ENCODE measurements at places on chromosomes 2 and 18.
A peak's percentile ranks its signal among the peaks of the same experiment; 100 is the strongest.

- no peak for DNase-seq
These were observed 29.4 kb downstream of the MAP4K3 start for GRCh38 chr2:39407516-39408296.

DNA sequence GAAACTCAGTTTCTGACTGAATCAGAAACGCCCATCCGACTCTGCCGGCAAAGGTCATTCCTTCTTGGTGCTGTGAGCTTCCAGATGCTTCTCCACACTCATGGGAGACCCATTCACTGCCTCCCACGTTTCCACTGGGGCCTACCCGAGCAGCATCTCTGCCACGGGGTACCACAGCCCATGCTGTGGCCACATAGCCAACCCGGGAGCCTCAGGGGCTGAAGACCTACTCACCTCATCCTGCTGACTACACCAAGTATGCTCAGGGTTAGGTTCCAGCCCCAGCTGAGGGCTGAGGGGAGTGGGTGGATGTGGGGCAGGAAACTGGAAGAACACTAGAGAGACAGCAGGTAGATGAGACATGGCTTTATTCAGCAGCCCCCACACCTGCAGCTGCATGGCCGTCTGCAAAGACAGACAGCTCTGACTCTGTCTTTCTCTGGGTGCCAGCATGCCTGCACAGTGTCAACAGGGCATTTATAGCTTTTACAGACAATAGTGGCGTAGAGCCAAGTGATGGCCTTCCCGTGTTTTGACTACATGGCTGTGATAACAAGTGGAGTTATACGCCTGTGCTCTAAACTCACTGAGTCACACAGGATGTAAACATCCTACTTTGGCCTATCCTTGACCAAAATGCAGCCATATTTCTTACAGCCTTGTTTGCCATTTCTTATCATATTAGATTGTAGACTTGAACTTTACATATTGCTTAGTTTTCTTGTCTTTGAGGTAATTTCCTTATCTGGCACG lies 16.5 kb upstream of the KLHL23 start:
- DNase-seq = no peak

DNA sequence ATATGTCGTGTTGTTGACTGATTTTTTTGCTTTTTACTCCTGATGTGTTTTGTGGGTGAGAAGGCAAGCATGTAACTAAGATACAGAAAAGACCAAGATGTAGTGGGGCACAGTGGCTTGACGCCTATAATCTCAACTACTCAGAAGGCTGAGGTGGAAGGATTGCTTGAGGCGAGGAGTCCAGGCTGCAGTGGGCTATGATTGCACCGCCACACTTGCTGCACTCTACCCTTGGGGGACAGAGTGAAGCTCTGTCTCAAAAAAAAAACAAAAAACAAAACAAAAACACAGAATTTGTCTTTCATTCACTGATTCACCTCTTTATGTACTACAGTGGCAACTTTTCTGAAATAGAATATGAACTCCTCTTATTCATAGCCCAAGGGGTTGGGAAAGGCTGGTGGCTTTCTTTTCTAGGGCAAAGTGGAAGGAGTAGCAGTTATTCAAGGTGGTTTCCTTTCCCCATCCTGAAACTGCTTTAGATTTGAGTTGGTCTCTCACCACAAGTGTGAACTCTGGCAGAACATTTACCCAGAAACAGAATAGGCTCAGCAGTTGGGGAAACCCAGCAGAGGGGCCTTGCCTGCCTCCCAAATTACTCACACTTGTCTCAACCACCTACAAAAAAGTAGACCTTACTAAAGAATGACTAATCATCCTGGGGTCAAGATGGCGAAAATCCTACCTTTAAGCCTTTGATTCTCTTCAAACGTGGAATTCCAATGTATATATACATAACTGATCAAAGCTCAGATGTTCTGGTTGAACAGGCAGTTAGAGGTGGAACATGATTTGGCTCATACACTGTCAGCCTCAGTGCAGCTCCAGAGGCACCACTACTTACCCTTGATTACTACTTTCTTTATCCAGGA lies 6.5 kb downstream of the TANK start:
- DNase-seq = no peak

- no peak for DNase-seq
These were observed 22.3 kb downstream of the DOK1 start for GRCh38 chr2:74576863-74577229.

DNA sequence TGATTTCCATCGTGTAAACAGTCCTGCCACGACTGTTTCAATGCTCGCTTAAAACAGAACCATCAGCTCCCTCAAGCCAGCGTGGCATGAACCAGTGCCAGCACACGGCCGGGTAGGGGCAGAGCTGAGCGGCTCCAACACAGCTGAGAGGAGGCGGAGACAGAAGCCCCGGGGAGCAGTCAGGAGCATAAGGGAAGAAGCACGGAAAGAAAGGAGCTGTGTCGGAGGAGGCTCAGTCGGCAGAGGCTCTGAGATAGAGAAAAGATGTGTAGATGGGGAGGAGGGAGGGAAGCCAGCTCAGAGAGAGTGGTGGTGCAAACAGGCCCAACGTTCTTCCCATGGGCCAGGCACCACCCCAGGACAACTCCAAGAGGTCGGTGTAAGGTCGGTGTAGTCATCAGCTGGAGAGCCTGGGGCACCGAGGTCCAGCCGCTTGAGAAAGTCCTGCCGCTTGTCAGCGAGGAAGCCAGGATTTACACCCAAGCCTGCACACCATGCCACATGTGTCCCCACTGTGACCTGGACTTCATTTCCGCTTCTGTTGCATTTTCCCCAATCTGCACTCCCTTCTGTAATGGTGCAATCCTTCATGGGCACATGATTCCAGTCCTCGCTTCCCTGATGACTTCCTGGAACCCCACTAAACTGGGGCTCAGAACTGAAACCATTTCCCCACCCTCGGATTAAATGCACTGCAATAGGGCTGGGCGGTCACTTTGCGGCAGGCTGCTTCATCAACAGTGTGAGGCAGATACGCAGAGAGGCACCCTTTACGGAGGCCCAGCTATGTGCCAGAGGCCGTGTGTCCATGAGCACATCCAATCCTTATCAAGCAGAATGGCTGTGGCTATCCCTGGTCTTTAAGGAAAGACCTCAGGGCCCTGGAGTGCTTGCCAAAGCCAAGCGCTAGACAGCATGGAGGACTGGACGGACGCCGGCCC lies 43.5 kb downstream of the CYP27C1 start:
- peak; percentile 32 for DNase-seq

DNA sequence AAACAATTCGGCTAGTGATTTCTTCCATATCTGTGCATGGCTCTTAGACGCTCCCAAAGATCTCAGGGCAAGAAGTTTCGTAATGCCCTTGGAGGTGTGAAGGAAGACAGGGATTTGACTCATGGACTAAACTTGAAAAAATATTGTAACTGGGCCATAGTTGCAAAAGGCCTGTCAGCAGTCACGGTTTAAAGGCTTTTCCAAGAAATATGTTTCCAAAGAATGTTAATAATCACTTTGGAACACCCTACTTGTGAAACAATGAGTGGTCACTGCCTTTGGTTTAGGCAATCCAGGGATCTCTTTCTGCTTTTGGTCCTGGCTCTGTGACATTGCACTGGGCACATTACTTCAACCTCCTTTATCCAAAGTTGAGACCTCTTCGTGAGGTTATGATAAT lies 102.5 kb upstream of the RASGRP3 start:
- DNase-seq = no peak

DNA sequence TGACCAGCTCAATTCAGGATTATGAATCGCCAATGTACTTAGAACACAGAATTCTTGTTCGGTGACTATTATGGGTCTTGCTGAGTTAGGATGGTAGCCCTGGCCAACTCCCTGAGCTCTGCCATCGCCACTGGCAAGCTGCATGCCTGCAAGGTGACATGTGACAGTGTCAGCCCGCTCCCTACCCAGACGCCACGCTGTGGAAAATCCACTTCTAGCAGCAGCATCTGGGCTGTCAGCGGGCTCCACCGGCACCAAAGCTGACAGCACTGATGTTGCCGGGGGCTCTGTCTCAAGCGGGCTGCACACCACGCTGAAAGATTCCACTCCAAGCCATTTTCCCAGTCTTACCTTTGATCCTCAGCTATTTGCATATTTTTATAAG lies 100.7 kb downstream of the MYT1L start:
- DNase-seq = no peak

GRCh38 chr2:138637686-138638085 lies 136.1 kb downstream of the SPOPL start:
- DNase-seq = no peak

DNA sequence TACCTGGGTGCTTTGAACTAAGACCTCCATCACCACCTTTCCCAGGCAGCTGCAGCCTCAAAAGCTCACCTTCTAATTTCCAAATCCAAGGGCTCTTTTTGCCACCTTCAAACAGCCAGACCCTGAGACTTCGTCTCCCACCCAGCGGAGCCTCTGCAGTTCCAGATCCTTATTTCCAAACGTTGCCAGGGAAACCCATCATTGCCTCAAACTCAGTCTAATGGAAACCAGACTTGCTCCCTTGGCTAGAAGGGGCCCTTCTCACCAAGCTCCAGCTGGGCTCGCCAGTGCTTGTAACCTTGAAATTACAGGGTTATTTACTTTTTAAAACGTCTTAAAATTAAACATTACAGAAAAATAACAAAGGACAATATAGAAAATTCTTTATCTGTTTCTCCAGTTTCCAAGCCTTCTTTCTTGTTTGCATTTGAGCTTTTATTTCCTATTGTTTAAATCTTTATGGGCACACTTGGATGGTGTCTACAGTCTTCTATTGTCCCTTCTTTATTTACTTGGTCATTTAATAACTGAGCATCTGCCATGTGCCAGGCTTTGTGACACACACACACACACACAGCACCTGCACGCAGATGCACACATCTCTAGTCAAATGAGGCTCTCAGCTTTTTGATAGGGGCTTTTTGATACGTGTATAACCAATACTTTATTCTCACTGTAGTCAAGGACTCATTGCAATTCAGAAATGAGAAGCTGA lies 36.1 kb downstream of the TRPM8 start:
- no peak for DNase-seq

- DNase-seq = no peak
These were observed 93.7 kb upstream of the KLHL29 start for GRCh38 chr2:23291239-23291638.

DNA sequence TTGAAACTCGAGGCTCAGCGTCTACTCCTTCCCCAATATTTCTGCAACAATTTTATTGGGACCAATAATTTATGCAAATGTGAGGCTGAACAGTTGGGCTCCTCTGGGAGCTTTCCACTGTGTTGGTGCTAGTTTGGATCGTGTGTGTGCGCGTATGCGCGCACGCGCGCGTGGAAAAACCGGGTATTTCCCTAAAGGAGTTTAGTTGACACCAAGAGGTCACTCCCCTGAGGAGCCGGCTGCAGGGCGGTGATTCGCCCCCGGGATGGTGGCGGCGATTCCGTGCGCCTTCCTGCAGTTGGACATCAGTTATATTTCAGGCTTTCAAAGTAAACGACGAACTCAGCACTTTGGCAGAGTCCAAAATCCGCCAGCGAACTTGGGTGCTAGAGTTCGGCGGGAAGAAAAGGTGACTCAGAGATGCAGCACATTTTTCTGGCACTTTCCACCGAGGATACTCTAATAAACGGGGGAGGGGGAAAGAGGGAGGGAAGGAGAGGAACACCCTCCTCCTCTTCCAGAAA lies 186.5 kb upstream of the FANCL start:
- DNase-seq = peak; percentile 37

DNA sequence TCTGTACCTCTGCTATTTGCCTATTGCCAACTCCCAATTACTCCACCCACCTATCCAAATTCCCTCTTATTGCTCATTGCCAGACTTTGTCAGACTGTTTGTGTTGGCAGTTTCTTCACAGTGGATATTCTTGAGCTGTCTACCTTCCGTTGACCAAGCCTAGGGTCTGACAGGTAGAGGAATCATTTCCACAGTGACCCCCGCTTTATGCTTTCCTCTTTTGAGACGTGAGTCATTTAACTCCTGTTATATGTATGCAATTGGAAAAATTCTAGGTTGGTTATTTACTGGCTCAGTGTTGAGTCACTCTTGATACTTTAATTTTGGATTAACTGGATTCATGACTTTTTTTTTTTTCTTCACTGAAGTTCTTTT lies 187.7 kb downstream of the IRS1 start:
- no peak for DNase-seq
